ENCODE measurements at places on chromosomes 16 and 17. TPM values are rescaled to one million over a fixed set of nuclear protein-coding genes. Genes with fewer than 3 reads are reported as not detected.

GRCh38 chr16:68368301-68368888 is 57.6 kb downstream of the PRMT7 start:
- ATAC-seq, result peak; percentile 31

DNA sequence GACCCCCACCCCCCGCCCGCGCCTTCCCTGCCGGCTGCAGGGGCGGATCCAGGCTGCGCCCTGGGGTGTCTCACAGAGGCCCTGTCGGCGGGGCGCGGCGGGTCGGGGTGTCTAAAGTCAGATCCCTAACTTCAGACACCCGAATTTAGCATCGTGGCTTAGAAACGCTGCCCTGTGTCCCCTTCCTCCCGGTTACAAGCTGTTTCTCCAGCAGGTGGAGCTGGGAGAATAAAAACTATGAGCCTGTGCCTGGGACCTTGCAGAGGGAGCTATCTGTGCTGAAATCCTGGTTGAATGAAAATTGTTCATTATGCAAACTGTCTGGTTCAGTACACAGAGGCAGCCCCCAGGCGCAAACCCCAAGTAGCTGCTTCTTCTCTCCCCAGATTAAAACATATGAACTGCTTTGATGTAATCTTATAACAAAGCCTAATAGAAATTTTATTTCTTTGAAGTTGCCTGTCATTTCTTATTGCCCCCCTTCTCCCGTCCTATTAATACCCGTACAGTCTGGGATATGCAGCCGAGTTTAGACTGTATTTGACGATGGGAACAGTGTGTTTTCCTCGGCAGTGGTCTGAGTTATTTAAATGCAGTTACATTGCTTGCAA is 79.0 kb downstream of the RPA1 start:
- peak; percentile 86 for ATAC-seq

TMEM92 gene
- 0.20 TPM for total RNA-seq

- no peak for ATAC-seq
Observed at GRCh38 chr17:27157898-27158297, 136.0 kb upstream of the WSB1 start.

GRCh38 chr17:7425756-7426155 is 340 bp downstream of the SPEM2 start:
- no peak for ATAC-seq

- ATAC-seq, result no peak
Observed at GRCh38 chr17:41360296-41360995, 9.2 kb downstream of the KRT33B start.

DNA sequence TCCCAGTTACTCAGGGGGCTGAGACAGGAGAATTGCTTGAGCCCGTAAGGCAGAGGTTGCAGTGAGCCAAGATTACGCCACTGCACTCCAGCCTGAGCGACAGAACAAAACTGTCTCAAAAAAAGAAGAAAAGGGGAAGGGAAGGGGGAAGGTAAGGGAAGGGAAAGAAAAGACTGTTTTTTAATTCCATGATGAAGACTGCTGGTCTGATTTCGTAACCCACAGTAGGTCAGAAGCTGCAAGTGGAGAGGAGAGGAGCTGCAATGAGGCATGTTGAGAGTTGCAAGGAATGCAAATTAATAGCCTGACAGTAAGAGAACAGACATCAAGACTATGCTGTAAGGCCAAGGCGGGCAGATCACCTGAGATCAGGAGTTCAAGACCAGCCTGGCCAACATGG is 33.3 kb downstream of the HELZ start:
- no peak for ATAC-seq

DNA sequence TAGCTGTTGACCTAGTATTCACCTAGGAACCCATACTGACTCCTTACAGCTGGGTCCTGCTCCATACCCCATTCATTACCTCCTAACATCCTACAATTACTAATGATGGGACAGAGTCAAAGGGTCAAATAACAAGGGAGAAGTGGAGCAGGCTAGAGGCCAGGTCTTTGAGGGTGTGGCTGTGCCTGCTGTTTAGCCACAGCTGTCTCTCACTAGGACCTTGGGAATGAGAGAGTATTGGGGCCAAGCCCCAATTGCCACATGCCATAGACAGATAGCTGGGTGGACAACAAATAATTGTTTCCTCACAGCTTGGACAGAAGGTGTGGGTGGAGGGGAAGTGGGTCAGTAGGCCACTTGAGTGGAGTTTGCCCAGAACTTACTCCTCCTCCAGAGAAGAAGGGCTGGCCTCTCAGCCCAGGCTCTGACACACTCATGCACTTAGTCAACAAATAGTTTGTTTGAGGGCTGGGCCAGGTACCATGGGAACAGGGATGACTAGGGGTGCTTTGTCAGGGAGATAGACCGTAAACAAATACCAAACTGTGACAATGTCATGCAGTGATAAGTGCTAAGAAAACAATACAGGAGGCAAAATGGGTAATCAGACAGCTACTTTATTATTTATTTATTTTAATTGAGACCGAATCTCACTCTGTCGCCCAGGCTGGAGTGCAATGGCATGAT is 10.2 kb upstream of the CENPT start:
- ATAC-seq, result peak; percentile 84

MYH8 gene
- not detected for total RNA-seq

- no peak for ATAC-seq
Observed at GRCh38 chr17:35344262-35344661, 29.2 kb downstream of the SLFN11 start.

SMIM36 gene
- total RNA-seq, result not detected

DNA sequence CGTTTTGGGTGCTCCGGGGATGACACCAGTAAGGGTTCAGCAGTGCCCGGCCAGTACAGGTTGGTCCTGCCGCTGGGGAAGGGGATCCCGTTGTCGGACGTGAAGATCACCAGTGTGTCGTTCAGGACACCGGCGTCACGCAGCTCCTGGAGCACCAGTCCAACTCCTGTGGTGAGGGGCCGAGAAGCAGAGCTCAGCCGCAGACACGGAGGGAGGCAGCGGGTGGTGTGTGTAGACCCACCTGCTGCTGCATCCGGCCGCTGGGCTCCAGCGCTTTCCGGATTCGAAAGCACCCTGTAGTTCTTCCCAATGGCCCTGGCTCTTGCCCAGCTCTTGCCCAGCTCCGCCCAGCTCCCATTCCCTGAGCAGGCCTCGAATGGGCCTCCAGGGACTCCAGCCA is 8.0 kb downstream of the SGSH start:
- ATAC-seq, result no peak

TERB1 gene
- 0.09 TPM for total RNA-seq

LRRC36 gene
- total RNA-seq, result 1.1 TPM

DNA sequence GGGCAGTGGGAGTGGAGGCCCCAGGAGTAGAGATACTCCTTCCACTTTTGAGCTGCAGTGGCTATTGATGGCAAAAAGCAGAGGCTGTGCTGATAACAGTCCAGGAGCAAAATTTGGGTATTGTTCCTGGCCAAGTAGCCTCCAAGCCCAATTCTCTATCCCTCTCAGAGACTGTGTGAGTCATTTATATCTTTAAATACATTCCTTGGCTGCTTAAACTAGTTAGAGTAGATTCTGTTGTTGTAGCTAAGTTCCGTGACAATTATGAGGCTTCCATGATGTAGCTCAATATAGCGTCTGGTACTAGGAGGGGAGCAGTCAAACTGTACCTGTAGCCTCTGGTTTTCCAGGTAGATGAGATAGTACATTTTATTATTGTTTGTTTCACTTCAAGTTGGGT is 19.9 kb upstream of the UBE2G1 start:
- ATAC-seq, result no peak

DNA sequence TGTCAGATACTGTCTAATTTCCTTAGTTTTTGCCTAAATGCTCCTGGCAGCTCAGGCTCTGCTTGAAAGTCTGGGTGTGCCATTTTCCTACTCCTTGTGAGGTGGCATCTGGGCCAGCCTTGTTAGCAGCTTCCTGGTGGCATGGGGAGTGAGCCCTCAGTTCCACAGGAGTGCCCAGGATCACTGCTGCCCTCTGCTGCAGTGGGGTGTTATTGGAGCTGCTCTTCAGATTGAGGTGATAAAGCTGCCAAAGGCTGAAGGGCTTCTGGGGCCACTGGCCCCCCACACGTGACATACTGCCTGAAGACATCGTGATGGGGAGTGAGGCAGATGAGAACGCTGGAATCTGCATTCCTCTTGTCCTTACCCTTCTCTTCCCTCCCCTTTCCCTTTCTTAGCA is 27.4 kb downstream of the CEP95 start:
- ATAC-seq, result no peak

GRCh38 chr16:84600343-84601229 is 17.3 kb downstream of the COTL1 start:
- ATAC-seq, result no peak

CDH13 gene
- 10.3 TPM for total RNA-seq

KAT7 gene
- total RNA-seq, result 32.2 TPM

DNA sequence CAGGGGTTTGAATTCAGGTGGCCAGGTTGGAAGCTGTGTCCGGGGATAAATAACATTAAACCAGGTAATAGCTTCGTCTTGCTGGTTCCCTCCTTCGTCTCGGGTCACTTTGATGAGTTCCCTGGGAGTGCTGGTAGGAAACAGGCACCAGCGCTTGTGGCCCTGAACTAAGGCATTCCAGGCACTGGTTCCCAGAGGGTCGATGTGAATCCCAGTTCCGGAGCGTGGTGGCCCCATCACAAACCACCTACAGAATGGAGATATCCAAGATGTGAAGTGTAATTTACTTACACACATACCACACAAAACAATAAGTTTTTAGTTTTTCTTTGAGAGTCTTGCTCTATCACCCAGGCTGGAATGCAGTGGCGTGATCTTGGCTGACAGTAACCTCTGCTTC is 2.6 kb downstream of the JMJD6 start:
- no peak for ATAC-seq

FN3K gene
- 5.0 TPM for total RNA-seq

- no peak for ATAC-seq
Observed at GRCh38 chr17:29929006-29929532, 959 bp downstream of the SSH2 start.

DNA sequence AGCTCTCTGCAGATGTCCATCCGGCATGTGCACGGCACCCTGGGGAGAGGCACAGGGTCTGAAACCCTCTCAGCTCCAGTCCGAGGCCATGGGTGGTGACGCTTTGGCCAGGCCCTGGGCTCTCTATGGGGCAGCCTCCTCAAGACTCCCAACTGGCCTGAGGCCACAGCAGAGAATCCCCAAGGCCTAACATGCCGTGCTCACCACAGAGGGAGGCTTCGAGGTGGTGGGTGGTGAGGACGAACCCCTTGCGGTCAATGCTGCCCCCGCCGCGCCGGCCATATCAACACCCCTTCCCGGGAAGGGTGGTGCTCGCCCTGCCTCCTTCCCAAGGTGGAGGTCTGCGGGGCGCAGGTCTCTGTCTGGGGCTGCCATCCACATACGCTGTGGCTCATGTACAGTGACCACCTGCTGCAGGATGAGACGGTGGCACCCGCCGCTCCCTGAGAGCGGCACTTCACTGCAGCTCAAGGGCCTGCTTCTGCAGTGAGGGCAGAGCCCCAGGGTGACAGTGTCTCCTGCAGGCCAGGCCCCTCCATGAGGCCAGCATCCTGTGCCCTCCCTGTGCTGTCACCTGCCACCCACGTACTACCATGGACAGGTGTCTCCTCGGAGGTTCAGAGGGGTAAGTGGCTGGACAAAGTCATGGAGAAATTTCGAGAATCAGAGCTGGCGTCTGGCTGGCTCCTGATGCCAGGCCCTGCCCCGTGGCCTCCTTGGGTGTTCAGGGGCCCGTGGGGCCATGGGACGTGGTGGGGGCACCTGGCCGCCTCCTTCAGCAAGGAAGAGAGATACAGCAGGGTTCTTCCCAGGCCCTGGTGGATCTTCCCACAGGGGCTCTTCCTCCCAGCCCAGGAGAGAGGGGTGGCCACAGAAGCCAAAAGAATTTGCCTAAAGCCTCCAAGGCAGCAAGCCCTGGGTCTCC is 54.6 kb upstream of the ACSF3 start:
- ATAC-seq, result no peak

- no peak for ATAC-seq
Observed at GRCh38 chr17:13883659-13884058, 185.6 kb upstream of the COX10 start.

DNA sequence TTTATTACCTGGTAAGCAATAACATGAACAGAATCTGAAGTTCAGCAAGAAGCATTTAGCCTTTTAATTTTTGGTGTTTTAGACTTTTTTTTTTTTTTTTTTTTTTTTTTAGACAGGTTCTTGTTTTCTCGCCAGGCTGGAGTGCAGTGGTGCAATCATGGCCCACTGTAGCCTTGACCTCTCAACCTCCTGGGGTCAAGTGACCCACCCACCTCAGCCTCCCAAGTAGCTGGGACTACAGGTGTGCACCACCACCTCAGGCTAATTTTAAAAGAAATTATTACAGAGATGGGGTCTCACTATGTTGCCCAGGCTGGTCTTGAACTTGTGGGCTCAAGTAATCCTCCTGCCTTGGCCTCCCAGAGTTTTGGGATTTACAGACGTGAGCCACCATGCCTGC is 173.0 kb upstream of the RBL2 start:
- no peak for ATAC-seq

- no peak for ATAC-seq
Observed at GRCh38 chr16:3945751-3946603, 65.5 kb upstream of the CREBBP start.

COL1A1 gene
- total RNA-seq, result 6.7 TPM

GRCh38 chr17:13557077-13557476 is 44.7 kb downstream of the HS3ST3A1 start:
- ATAC-seq, result no peak

Data from motor neuron (in vitro differentiated cells).